Germinal center (tissue), 1 donor: ENCODE measurements at places on chromosomes 7 and 10.

DNA sequence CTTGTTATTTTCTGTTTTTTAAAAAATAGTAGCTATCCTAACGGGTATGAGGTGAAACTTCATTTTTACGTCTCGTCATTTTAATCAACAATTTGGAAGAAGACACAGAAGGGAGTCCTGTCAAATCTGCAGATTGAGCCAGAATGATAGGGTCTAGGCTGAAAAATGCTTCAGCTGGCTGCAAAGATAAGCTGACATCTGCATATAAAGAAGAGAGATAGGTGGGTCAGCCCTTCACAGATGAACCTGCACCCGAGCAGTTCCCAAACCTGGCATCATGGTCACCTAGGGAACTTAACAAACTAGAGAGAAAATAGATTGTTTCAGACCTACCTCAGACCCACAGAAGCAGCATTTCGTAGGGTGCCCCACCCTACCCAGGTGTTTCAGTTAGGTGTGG, 35.2 kb upstream of the BMPR1A start:
- no peak for DNase-seq

DNA sequence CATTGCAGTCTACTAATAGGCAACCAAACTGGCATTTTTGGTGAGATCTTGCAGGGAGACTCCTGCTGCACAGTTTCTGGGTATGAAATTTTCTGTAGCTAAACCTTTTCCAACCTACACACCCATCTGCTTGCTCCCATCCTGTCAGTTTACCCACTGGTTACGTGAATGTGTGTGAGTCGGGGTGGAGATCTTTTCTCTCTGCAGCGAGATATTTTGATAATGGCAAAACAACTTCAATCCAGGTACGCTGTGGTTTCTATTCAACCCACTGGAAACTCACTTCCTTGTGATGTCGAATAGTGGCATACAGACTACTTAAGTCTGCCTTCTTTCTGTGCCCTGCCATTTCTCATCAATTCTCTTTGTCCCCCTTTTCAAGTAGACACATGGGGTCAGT, 4.5 kb downstream of the PLEKHA1 start:
- DNase-seq = no peak

DNA sequence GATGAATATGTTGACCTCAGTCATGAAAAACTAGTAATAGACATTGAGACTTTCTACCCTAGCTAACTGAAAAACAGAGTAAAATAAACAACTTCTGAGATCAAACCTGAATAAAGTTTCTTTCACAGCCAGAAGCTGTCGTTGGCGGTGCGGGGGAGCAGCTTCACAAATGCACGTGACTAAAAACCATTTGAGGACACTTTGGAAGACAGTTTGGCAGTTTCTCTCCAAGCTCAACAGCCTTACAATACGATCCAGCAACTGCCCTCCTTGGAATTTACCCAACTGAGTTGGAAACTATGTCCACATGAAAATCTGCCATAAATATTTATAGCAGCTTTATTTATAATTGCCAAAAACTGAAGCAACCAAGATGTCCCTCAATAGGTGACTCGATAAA, 63.1 kb downstream of the CYTH3 start:
- DNase-seq = no peak

DNA sequence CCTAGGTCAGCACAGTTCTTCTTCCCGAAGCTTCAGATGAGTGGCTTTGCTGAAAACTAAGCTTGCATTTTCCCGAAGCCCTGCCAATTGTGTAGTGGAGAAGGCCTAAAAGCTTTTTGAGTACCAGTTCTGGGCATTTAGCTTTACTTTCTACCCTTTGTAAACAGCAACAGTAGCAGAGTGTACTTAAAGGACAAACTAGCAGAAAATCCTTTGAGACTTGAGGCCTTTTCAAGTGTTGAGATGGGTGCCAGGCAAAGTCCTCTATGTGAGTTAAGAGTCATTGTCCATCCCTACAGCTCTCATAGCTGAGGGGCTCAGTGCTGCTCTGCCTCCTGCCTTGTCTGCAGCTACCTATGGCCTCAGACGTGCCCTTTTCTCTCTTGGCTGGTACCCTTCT, 368.2 kb downstream of the CCSER2 start:
- no peak for DNase-seq

- DNase-seq = no peak
Observed at GRCh38 chr7:52639126-52639525, 396.3 kb upstream of the POM121L12 start.

DNA sequence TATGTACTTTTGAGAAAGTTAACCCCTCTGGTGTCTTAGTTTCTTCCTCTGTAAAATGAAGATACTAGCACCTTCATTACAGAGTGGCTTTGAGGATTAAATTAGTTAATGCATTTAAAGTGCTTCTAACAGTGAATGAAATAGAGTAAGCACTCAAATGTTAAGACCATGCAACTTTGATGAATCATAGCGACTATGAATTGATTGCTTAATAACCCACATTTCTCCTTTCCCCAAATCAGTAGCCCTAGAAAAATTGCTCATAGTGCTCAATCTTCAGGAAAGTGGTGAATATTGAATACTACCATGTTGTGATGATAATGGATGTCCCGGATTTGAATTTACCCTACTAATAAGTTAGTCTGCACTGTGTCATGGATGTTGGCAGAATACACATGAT, 48.1 kb downstream of the CD36 start:
- DNase-seq = no peak

GRCh38 chr10:132252412-132252811, 55.3 kb downstream of the STK32C start:
- DNase-seq = no peak

- peak; percentile 12 for DNase-seq
Observed at GRCh38 chr10:99685597-99685967, 26.3 kb downstream of the ENTPD7 start.

- DNase-seq = no peak
Observed at GRCh38 chr10:95327367-95327766, 36.6 kb upstream of the PDLIM1 start.

- DNase-seq = no peak
Observed at GRCh38 chr7:71507680-71508602, 376.0 kb downstream of the GALNT17 start.

DNA sequence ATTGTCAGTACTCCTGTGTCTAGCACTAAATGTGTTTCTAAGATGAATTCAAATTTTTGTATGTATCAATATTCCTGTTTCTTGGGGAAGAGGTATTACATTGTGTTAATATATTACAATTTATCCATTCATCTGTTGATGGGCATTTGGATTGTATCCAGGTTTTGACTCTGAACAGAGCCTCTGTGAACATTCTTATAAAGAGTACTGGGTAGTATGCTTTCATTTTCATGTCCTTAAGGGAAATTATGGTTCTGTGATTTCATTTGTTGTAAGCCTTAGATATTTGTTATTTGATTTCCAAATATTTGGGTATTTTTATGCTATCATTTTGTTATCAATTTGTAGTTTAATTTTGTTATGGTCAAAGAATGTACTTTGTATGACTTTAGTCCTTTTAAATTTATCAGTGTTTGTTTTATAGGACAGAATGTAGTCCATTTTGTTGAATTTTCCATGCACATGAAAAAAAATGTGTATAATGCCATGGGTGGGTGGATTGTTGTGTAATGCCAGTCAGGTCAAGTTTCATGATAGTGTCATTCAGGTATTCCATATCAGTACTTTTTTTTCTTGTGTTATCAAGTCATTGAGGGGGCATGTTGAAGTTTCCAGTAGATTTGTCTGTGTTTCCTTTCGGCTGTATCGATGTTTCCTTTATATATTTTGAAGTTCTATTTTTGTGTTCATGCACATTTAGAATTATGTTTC, 38.4 kb downstream of the STAM start:
- no peak for DNase-seq

GRCh38 chr10:97124211-97124610, 61.5 kb downstream of the SLIT1 start:
- no peak for DNase-seq

DNA sequence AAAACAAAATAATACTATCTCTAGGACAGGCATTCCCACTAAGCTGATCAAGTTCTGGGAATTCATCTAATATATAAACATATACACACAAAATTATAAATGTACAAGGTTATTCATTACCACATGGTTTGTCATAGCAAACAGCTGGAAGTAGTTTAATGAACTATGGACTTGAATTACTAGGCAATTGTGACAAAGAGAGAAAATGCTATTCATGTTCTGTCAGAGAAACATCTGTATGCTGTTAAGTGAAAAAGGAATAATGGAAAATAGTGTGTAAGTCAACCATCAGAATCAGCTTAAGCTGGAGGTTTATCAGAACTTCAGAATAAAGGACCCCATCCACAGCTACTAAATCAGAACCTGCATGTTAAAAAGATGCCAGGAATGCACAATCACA, 2.8 kb downstream of the ZNF248 start:
- DNase-seq = no peak

- no peak for DNase-seq
Observed at GRCh38 chr10:106078895-106079576, 1085.5 kb downstream of the SORCS1 start.

DNA sequence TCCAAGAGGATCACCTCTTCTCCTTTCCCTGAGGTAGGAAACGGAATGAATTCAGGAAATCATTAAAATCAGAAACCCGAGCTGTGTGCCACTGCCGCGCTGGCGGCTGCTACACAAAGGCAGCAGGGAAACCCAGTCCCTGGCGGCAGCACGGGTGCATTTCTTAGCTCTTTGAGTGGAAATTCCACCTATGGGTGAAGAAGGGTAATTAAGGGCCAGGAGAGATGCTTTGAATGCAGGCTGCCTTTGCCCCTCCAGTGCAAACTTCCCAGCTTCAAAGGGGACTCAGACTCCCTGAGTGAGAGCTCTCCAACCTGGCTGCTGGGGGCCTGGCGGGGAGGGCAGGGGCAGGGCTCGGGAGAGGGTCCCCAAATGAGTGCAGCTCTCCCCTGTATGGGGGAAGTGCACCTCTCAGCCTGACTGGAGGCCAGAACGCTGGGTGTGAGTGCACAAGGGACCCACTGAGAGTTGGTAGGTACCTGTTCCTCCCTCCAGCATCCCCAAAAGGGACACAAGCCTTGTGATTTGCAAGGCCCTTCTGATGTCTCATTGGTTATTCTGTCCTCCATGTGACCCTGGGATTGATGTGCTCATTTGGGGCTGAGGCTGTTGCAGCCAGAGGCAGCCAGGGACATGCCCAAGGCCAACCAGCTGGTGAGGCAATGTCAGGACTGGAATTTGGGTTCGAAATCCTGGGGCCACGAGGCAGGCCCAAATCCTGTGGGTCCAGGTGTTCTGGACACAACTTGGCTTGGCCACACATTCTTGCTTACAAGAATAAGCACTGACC, 16.3 kb upstream of the ZMIZ1 start:
- peak; percentile 58 for DNase-seq

DNA sequence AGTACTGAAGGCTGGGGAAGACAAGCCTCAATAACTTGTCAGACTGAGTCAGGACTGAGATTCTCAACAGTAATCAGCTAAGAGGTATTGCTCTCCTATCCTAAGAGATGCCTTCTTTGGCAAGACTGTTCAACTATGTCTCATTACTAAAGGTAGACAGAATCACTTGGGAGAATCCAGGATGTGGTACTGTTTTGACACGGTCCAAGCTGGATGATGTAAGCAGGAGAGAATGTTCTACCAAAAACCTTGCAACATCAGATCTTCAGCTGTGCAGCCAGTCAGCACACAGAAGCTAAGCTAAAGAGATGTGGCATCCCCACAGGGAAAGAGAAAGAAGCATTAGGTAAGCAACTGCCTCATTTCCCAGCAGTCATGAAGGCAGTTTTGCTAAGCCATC, 391.4 kb downstream of the NRG3 start:
- DNase-seq = no peak

GRCh38 chr7:25989140-25989705, 162.8 kb upstream of the NFE2L3 start:
- no peak for DNase-seq

DNA sequence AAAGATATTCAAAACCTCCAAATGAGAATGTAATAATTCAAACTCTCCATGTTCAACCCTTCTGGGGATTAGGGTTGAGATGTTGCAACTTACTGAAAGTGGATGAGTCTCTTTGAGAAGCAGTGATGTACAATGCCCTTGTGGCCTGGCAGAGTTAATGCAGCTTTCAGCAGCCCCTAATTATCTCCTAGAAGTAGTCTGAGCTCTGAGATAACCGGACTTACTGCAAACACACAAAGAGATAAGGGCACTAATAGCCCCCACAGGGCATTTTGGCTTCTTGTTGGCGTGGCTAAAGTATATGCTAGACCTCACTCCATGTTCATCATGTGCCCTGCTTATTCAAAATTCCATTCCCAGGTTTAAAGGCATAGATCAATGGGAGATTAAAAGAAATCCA, 404.7 kb downstream of the NEBL start:
- DNase-seq = no peak

- DNase-seq = no peak
Observed at GRCh38 chr10:31669357-31669756, 259.3 kb downstream of the ARHGAP12 start.
